Myocyte (in vitro differentiated cells): ENCODE measurements at places on chromosomes 3 and 15. TPM values are rescaled to one million over a fixed set of nuclear protein-coding genes. Genes with fewer than 3 reads are reported as not detected.

GHRL gene
- total RNA-seq, result not detected in 2 replicates

GRCh38 chr15:74303741-74304309 is 63.6 kb downstream of the CYP11A1 start:
- no peak for DNase-seq

GRCh38 chr15:89400782-89401545 is 66.3 kb upstream of the POLG start:
- peak; percentile 49 for DNase-seq

DNA sequence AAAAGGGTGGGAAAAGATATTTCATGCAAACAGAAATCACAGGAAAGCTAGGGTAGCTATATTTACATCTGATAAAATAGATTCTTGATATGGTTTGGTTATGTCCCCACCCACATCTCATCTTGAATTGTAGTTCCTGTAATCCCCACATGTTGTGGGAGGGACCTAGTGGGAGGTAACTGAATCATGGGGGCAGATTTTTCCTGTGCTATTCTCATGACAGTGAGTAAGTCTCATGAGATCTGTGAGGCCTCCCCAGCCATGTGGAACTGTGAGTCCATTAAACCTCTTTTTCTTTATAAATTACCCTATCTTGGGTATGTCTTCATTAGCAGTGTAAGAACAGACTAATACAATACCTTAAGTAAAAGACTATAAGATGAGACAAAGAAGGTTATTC is 558.1 kb downstream of the RSL24D1 start:
- DNase-seq, result no peak
